Stimulated activated CD8-positive, alpha-beta memory T cell treated with anti-CD3 and anti-CD28 coated beads, Interleukin-15, amount 100 ng/mL, for 1 hour (primary cell): ENCODE measurements at places on chromosomes 11 and 22.

DNA sequence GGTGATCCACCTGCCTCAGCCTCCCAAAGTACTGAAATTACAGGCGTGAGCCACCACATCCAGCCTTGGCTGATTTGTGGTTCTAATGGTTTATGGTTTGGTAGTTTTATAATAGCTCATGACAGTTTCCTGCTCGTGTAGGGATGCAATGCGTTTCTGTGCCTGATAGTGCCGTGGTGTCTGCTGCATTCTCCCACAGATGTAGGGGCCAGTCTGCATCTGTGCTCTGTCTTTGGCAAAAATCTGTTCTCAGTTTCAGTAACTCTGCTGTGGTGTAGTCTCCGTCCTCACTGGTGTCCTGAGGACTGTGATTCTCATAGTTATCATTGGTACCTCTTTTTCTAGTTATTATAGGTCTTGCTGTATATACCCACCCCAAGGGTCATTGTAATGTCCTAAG lies 16.3 kb downstream of the ST14 start:
- DNase-seq = no peak

DNA sequence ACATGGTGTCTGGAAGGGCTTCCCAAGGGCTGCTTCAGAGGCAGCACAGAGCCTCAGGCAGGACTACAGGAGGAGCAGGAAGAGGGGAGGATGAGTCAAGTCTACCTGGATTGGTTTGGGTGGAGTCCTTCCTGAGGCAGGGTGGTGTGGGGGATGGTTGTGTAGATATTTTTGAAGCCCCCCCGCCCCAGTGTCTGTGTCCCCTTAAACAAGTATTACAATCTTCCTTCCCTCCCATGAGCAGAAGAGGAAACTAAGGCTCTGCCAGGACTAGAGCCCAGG lies 34.7 kb upstream of the FCHSD2 start:
- DNase-seq = no peak

DNA sequence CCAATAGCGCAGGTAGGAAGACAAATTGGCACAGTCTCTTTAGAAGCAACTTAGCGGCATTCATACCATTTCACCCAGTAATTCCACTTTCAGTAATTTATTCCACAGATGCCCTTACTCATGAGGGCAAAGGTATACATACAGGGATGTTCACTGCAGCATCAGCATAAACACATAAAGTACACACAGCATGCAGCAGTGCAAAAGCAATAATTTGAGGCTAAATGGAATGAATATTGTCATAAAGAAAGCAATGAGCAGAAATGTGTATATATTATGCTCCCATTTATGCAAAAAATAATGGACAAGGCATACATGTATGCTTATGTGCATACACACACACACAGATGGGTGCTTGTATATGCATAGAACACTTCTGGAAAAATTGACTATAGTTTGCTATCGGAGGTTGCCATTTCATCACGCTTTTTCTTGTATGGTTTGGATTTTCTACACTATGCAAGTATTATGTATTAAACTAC lies 50.2 kb downstream of the TECTA start:
- DNase-seq = no peak

DNA sequence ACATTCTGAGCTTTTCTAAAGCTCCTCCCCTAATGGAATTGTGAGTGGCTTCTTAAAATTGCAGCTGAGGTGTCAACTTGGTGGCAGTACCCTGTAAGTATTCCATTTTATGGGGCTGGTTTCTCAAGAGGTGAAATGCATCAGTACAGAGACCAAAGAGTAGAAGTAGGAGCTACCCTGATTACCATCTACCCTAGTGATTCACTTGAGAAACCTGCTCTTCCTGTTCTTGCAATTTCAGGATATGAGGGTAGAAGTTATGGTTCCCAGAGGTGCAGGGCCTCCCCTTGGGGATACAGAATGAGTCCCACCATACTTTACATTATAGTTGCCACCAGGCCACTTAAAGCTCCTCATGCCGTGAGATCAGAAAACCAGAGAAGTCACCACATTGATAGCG lies 944.6 kb downstream of the OPCML start:
- DNase-seq = no peak
